Fibroblast of mammary gland (primary cell): ENCODE measurements at places on chromosomes 5 and 9.
A peak's percentile ranks its signal among the peaks of the same experiment; 100 is the strongest.

- DNase-seq: peak; percentile 12
Observed at GRCh38 chr5:65919773-65920172, 6.6 kb upstream of the ERBIN start.

DNA sequence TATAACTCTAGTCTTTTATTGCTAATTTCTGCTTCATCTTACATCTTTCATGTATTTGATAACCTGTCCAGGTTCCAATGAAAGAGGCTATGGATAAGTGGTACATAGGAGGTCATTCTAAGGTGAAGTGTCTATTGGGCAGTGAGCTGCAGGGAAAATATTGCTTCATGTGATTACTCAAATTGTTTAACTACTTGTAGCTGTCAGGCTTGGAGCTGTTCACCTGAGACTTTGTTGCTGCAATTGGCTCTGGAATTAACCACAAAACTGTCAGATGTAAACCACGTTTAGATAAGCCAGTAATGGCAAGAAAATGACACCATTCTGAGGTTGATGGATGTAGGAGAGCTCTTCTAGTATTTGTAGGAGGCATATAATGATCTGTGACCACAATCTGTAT, 26.0 kb downstream of the ADAMTSL1 start:
- no peak for DNase-seq

GRCh38 chr9:121833061-121833460, 181.6 kb downstream of the DAB2IP start:
- DNase-seq: no peak

GRCh38 chr5:146540414-146540813, 24.4 kb upstream of the GPR151 start:
- DNase-seq: peak; percentile 40
